WTC11 (cell line): ENCODE measurements at places on chromosomes 1 and 21.

- no peak for DNase-seq
These were observed 157.6 kb upstream of the CAMK1G start for GRCh38 chr1:209425959-209426358.

DNA sequence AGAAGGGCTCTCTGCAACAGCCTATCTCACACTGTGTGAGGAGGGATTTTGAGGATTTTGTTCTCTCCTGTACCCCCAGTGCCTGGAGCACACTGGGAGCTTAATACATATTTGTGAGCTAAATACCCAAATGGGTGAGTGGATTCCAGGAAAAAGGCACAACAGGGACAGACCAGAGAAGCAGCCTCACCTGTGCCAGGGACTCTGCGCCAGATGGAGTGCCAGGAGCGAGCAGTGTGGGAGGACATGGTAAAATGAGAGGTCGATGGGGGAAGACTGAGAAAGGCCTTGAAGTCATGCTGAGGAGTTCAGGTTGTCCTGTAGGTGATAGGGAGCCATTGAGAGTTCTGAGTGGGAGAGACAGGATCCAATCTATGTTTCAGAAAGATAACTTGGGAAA lies 11.0 kb upstream of the KCNA2 start:
- DNase-seq, result no peak

GRCh38 chr1:83901547-83902155 lies 97.3 kb downstream of the TTLL7 start:
- no peak for DNase-seq

DNA sequence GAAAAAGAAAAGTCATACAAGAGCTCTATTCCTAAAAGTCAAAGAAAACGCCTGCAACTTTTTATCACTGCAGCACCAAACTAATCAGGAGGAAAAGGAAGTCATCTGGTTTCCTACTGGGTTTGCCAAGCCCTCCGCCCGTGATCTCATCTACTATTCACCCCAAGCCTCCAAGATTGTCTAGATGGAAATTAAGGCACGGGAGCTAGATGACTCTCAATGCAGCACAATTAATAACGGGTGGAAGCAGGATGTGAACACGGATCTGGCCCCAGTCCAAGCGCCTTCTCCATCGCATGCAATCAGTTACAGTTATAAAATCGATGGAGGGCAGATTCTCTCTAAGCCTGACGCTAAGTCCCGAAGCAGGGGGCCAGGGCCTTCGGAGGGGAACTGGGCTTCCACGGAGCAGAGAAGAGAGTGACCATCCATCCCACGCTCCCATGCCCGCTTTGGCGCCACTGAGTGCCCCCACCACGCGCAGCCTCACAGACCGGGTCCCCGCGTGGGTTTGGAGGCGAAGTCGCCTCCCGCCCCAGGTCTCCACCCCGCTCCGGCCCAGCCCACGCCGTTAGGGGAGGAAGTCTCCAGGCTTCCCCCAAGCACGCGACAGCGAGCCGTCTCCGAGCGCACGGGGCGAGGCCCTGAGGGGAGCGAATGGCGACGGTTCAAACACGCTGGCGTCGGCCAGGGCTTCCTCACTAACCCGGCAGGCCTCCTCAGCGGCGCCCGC lies 1.8 kb downstream of the HSF2BP start:
- no peak for DNase-seq
